Heart left ventricle (tissue), 16 donors: ENCODE measurements at places on chromosomes 6 and 20. TPM values are rescaled to one million over a fixed set of nuclear protein-coding genes. Genes with fewer than 3 reads are reported as not detected.

- no peaks in the 10 kb centered on the region for H3K4me1 ChIP-seq
- H3K27ac ChIP-seq, result no peak overlapping the region
- H3K36me3 ChIP-seq, result no peaks in the 10 kb centered on the region
- no peak overlapping the region for H3K4me3 ChIP-seq
- H3K27me3 ChIP-seq, result no peaks in the 10 kb centered on the region
- no peak for DNase-seq
Observed at GRCh38 chr20:11186301-11187008, 512.7 kb upstream of the JAG1 start.

PM20D2 gene
- total RNA-seq, result 11.0 TPM

IPCEF1 gene
- 0.86 TPM for total RNA-seq

DNA sequence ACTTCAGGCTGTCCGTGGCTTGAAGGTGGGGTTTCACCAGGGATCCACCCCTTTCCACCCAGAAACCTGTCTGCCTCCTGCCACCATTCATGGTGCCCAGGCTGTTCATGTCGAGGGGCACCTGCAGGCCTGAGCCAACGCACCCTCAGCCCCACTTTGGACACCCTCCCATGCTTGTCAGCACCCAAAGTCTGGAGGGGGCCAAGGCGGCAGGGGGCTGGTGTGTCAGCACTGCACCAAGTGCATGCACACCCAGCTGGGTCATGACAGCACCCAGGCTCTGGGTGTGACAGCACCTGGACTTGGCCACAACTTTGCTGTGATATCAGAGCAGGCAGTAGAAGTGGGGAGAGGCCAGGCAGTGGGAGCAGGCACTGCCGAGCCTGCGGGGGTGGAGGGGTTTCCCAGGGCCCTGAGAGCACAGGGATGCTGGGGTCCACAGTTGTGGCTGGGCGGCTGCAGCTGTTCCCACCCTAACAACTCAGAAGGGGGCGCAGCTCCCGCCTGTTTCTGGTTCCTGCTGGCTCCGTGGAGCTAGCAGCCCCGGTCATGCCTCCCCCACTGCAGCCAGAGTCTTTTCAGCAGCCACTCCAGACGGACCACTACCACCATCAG lies 33.3 kb upstream of the GRM4 start:
- H3K4me3 ChIP-seq, result no peak overlapping the region
- no peaks in the 10 kb centered on the region for H3K36me3 ChIP-seq
- DNase-seq, result no peak
- H3K4me1 ChIP-seq, result peaks cover 22% of the 10 kb centered on the region
- H3K27me3 ChIP-seq, result no peaks in the 10 kb centered on the region
- H3K27ac ChIP-seq, result no peak overlapping the region

GRCh38 chr6:164108869-164109769 lies 694.6 kb downstream of the QKI start:
- peak overlapping the region; percentile 25 for H3K4me3 ChIP-seq
- no peaks in the 10 kb centered on the region for H3K27me3 ChIP-seq
- peak; percentile 96 for DNase-seq
- peak overlapping the region; percentile 85 for H3K27ac ChIP-seq

KIF25 gene
- total RNA-seq, result 0.11 TPM

DNA sequence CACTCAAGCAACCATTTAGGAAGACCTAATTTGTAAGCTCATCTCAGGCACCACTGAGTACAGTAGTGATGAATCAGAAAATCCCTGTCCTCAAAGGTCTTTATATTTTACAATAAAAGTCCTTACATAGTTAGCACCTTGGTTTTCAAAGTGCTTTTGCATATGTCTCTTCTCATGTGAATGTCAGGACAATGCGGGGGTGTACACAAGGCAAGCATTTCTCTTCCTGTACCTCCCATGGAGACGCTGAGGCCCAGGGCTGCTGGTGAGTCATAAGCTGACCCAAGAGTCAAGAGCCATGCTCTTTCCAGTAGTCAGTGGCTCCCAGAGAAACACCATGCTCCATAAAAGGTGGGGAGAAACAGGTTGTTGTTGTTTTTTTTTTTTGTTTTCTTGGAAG lies 174.0 kb downstream of the GJA10 start:
- H3K27me3 ChIP-seq, result no peaks in the 10 kb centered on the region
- H3K36me3 ChIP-seq, result no peaks in the 10 kb centered on the region
- H3K4me3 ChIP-seq, result no peak overlapping the region

DNA sequence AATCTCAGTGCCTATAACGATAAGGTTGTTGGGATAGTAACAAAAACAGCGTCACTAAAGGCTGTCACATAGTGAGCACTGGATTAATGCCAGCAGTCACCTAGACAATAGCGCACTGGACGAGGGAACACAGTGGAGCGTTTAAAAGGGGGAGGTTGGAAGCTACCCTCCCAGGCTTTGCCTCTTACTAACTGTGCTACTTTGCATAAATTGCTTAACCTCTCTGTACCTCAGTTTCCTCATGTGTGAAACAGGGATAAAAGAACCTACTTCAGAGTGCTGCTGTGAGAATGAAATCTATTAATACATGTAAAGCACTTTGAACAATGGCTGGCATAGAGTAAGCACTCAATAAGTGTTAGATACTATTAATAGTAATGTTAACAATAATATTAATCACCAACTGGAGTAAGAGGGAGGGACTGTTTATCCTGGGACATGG lies 10.5 kb downstream of the BCL2L1 start:
- H3K27ac ChIP-seq, result peak overlapping the region; percentile 100
- no peaks in the 10 kb centered on the region for H3K27me3 ChIP-seq
- peaks cover 29% of the 10 kb centered on the region for H3K36me3 ChIP-seq
- peak; percentile 74 for DNase-seq
- peaks cover 91% of the 10 kb centered on the region for H3K4me1 ChIP-seq

SLC4A11 gene
- total RNA-seq, result 0.65 TPM

DNA sequence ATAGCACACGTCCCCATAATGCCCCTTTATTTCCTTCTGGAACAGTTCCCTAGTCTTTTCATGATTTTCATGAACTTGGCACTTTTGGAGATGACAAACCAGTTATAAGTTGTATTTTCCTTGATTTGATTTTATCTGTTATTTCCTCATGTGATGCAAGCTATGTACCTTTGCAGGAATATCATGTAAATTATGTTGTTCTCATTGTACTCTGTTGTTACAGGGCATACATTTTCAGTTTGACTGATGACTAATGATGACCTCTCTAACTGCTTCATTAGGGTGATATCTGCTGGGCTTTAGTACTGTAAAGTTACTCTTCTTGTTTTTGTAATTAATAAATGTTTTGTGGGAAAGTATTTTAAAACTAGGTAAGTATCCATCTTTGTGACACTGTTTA lies 147.3 kb downstream of the ZFAND3 start:
- H3K27me3 ChIP-seq, result no peaks in the 10 kb centered on the region
- DNase-seq, result no peak
- no peaks in the 10 kb centered on the region for H3K4me1 ChIP-seq
- H3K27ac ChIP-seq, result no peak overlapping the region
